ENCODE measurements at places on chromosomes 1 and 21.

- no peak for DNase-seq
Measured at GRCh38 chr1:59354709-59355337, 57.9 kb downstream of the FGGY start.

- no peak for DNase-seq
Measured at GRCh38 chr1:39566441-39567137, 10.0 kb downstream of the PABPC4 start.

- DNase-seq = no peak
Measured at GRCh38 chr1:184056921-184057555, 5.5 kb downstream of the TSEN15 start.

DNA sequence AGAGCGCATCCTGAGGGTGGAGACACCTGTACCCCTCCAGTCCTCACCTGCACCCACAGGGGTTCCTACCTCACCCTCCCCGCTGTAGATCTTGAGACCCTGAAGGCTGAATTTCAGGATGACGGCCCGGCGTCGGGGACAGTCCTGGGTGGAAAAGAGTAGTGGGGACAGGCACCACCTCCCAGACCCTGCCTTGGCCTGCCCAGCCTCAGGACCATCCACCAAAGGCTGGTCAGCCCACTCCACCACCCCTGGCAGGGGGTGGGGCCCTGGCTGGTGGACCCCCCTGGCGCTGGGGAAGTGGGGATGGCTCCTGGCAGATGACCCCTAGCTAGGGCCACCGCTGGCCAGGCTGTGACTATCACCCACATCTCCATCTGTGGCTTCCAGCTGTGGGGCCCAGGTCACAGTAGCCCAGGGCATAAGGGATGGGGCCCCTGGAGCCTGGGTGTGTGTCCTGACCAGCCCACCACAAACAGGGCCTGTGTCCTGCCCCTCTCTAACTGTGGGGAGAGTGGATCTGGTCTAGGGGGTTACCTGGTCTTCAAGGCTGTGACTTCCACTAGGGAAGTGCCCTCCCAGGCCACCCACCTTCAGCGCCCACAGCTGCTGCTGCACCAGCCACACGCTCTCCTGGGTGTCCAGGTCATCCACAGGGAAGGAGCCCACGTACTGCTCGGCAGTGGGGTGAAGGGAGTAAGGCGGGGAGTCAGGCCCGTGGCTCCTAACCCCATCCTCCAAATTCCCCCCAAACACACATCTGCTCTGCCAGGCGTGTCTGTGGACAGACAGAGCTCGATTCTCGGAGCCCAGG lies 5.4 kb downstream of the SH2D5 start:
- no peak for DNase-seq

Measured in D721Med (cell line).